Mucosa of gallbladder (tissue), 1 donor: ENCODE measurements at places on chromosomes 7 and 10. TPM values are rescaled to one million over a fixed set of nuclear protein-coding genes. Genes with fewer than 3 reads are reported as not detected.

Gene NAT16
- not detected for total RNA-seq

Gene SCIN
- 10.6 TPM for total RNA-seq

DNA sequence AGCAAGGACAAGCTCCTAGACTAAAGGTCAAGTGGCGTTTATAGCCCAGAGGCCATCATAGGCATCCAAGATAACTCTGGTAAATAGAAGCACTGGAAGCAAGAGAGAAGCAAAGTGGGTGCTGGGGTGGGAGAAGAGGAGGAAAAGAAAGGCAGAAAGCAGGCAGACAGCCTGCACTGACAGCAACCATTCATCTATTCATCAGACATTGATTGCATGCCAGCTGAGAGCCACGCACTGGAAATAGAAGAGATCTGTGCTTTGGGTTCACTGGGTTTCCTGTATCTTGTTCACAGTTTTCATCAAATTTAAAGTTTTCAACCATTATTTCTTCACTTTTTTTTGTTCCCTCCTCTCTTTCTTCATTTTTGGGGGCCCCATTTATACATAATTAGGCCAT is 4.7 kb upstream of the SLIT1 start:
- DNase-seq = no peak

Gene CNPY1
- total RNA-seq = not detected

DNA sequence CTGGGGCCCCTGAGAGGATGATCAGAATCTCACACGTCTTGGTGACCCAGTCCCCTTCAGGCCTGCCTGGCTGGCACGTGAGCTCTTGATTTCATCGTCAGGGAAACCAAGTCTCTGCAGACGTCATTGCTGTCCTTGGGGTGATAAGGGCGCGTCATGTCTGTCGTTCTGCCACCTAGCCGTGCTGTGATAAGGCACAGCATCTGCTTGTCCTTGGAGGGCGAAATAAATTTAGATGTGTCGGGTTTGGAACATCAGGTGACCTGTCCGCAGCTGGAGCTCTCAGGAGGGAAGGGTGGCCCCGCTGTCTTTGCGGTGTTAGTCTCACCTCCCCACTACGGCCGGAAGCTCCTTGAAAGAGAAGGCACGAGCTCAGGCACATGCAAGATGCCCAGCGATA is 129.2 kb downstream of the GRK5 start:
- no peak for DNase-seq

GRCh38 chr7:82821037-82821436 is 341.6 kb downstream of the PCLO start:
- DNase-seq = no peak

DNA sequence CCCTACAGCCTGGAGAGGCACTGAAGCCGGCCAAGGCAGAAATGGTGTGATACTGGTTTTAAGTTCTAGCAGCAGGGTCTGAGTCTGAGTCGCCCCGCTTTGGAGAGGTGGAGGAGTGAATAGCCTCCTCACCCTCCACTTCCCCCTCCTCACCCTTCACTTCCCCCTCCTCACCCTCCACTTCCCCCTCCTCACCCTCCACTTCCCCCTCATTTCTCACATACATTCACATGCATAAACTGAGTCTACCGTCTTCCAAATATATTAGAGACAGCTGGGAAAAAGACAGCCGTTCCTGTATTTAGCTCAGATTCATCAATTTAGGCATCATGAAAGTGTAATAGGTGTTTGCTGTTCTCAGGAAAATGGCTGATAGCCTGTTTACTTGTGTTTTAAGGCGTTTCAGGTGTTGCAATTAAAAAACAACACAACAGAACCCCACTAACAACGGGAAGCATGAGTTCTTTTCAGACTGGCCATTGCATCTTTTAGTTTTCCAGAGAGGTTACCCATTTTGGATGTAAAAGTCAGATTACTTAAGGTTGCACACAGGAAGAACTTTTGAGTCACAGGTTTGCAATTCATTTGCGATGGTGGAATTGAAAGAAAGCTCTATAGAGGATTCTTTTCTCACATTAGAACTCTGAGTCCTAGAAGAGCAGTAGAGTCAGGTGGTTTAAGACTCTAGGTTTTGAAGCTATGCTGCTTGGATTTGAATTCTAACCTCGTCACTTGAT is 861 bp downstream of the NRBF2 start:
- no peak for DNase-seq

- no peak for DNase-seq
Measured at GRCh38 chr7:138455609-138456008, 4.5 kb upstream of the TRIM24 start.

DNA sequence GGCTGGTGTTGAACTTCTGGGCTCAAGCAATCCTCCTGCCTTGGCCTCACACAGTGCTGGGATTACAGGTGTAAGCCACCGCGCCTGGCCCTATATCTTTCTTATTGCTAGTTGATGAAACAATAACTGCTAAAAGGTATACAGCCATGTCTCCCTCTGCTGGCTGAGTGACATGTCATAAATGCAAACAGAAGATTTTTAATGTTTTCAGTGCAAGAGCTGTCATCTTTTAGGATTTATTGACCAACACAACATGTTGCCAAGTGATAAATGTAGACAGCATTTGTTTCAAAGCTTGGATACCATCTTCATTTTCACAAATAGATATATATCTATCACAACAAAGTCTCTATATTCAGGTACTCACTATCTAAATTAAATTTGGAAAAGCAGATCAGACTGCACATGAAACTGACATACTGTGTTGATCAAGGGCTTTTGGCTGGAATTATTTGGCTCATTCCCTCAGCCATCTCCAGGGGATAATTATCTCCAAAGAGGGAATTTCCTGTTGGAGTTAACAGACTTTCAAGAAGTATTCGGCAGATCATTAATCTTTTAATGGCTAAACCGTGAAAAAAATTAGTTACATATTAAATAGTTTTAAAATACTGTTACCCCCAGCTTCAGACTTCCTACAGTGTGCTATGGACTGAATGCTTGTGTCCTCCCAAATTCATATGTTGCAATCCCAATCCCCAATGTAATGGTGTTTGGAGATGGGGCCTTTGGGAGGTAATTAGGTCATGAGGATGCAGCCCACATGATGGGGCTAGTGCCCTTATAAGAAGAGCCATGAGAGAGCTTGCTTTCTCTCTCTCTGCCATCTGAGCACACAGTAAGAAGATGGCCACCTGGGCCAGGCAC is 41.3 kb upstream of the SRPK2 start:
- peak; percentile 30 for DNase-seq

GRCh38 chr7:69217516-69218350 is 380.5 kb upstream of the AUTS2 start:
- no peak for DNase-seq

GRCh38 chr10:15433850-15434537 is 62.9 kb upstream of the FAM171A1 start:
- peak; percentile 40 for DNase-seq
